Uterus (tissue), 4 donors: ENCODE measurements at places on chromosomes 13 and 19. TPM values are rescaled to one million over a fixed set of nuclear protein-coding genes. Genes with fewer than 3 reads are reported as not detected.
A peak's percentile ranks its signal among the peaks of the same experiment; 100 is the strongest.

GRCh38 chr13:22175241-22175640, 504.4 kb downstream of the FGF9 start:
- H3K27ac ChIP-seq = no peak overlapping the region
- H3K27me3 ChIP-seq = no peaks in the 10 kb centered on the region
- H3K4me3 ChIP-seq = no peak overlapping the region
- no peaks in the 10 kb centered on the region for H3K4me1 ChIP-seq
- no peaks in the 10 kb centered on the region for H3K36me3 ChIP-seq
- no peak for DNase-seq

DNA sequence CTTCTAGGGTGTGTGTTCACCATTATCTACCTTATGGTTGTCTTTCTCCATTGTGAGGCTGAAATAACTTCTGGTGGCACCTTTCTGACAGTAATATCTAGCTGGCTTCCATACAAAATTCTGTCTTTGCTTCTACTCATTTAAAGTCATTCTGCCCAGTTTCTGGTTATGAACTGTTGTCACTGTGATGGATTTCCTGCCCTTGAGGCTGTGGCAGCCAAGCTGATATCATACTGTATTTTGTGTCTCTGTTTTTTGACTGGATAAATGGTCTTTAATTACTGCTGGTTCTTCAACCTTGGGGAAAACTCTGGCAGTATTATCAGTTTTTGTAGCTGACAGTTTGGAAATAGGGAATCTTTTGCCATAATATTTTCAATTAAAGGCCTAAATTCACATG, 233.4 kb downstream of the GPC6 start:
- DNase-seq = no peak
- H3K27me3 ChIP-seq = no peaks in the 10 kb centered on the region
- H3K36me3 ChIP-seq = no peaks in the 10 kb centered on the region
- H3K4me3 ChIP-seq = no peak overlapping the region
- no peak overlapping the region for H3K27ac ChIP-seq
- H3K4me1 ChIP-seq = no peaks in the 10 kb centered on the region

DNA sequence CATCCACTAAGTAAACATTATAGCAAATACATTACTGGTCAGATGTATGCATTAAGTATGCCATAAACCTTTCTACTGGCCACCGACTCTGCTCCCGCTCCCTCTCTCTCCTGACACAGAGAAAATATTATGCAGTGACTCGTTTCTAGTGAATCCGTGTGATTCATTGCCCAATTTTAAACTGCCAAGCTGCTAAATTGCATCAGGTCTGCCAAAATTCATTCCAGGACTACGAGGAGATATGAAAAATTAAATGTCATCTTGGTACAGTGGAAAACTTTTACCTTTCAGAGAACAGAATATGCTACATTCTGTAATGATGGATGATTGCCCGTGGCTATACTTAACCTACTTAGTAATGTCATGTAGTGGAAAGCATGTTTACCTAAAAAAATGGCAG, 368.8 kb upstream of the TSHZ3 start:
- H3K27ac ChIP-seq = peak overlapping the region; percentile 45
- H3K4me1 ChIP-seq = no peaks in the 10 kb centered on the region
- H3K36me3 ChIP-seq = no peaks in the 10 kb centered on the region
- no peak for DNase-seq
- H3K27me3 ChIP-seq = no peaks in the 10 kb centered on the region

Gene ZNF837
- 1.6 TPM for total RNA-seq
